ENCODE measurements at places on chromosomes 12 and 14.

GRCh38 chr14:22598896-22599244, 770 bp downstream of the ABHD4 start:
- DNase-seq: peak; percentile 48

DNA sequence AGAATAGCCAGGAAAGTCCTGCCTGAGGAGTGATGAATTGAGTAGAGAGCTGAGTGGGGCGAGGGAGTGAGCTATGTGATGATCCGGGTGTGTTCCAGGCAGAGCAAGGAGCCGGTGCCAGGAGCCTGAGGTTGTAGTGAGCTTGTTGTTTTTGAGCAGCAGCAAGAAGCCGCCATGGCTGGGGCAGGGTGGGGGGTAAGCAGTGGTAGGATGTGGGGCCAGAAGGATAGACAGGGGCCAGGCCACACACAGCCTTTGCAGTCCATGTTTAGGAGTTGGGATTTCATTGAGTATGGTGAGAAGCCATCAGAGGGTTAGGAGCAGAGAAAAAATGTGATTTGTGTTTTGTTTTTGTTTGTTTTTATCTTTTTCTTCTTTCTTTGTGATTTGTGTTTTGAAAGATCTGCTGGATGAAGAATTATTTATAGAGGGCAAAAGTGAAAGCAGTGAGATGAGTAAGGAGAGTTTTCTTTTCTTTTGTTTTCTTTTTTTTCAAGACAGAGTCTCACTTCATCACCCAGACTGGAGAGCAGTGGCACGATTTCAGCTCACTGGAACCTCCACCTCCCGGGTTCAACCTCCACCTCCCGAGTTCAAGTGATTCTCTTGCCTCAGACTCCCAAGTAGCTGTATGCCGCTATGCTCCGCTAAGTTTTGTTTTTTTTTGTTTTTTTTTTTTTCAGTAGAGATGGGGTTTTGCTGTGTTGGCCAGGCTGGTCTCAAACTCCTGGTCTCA, 92.3 kb upstream of the BCAT1 start:
- DNase-seq: no peak

DNA sequence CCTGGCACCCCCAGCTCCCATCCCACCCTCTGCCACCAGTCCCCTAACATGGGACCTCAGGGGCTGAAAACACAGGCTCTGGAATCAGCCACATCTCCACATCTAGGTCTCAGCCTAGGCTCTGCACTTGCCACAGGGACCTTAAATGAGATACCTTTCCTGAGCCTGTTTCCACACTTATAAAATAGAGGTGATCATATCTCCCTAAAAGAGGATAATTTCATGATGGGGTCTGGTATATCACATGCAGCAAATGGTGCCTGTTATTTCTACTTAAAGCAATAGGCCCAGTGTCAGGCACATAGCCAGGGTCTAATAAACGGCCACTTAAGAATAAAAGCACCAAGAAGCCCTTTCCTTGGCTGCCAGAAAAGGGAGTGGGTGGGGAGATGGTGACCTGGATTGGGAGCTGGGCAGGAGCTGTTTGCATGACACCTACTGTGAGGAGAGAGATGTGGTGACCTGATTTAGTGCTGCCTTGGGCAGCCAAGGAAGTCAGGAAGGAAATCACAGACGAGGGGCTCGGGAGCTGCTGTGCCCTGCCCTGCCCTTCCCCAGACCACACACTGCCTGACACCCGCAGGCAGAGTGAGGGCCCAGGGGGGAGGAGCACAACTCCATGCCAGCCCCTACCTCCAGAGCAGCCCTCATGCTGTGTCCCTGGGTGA, 71.2 kb downstream of the IRF2BPL start:
- no peak for DNase-seq

DNA sequence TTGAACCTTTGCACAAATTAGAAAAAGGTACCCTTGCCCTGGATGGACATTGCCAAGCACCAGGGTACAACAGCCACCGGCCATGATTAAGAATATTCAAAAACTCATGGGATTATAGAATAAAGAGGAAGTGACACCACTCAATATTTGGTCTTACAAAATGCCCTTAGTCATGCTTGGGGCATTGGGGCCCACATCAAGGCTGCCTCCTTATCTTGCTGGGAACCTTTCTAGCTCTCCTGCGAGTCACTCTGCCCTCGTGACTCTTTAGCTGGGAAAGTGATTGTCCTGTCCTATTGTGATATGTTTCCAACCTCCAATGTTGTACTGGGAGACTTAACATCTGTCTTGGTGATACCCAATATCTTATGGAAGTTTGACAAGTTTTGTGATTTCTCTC, 57.8 kb downstream of the GTF2A1 start:
- DNase-seq: peak; percentile 70

- DNase-seq: peak; percentile 70
Measured at GRCh38 chr14:56004786-56005185, 113.4 kb upstream of the PELI2 start.

- no peak for DNase-seq
Measured at GRCh38 chr12:54926246-54926645, 58.3 kb downstream of the TESPA1 start.

DNA sequence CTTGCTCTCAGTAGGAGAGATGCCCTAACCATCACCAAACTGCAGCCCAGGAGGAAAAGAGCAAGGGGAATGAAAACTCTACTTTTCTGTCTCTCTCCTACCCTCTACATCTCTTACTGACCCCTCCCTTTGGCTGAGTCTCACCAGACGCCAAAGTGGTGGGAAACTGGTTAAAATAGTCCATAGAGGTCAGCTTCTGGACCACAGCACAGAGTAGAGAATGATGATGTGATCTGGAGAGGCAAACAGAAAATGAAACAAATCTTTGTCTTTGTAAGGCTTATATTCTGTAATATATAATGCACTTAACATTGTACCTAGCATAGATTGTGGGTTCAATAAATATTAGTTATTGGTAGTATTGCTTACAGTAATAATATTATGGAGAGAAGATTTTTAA, 81.0 kb upstream of the GARIN2 start:
- DNase-seq: no peak

- DNase-seq: peak; percentile 77
Measured at GRCh38 chr12:107372229-107372658, 278.9 kb upstream of the CRY1 start.

- no peak for DNase-seq
Measured at GRCh38 chr12:26273811-26274210, 78.4 kb downstream of the SSPN start.

- DNase-seq: no peak
Measured at GRCh38 chr12:104593482-104593881, 136.7 kb downstream of the CHST11 start.

DNA sequence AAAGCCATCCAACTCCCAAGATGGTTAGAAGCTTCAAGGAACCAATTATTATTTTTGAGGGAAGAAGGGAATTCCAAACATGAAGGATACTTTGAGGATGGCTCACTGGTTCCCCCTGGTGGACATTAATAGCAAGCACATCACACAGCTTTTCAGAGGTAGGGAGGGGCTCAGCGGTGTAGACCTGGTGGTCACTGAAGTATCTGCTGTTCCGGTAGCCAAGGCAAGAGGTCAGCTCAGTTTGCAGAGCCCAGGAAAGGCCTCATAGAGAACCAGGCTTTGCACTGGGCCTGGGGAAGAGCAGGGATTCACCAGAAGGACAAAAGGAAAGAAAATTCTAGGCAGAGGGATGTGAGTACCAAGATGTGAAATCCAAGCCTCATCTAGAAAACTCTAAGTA, 118.7 kb downstream of the KSR2 start:
- peak; percentile 26 for DNase-seq

GRCh38 chr14:34363733-34364134, 98.3 kb downstream of the SPTSSA start:
- DNase-seq: no peak

DNA sequence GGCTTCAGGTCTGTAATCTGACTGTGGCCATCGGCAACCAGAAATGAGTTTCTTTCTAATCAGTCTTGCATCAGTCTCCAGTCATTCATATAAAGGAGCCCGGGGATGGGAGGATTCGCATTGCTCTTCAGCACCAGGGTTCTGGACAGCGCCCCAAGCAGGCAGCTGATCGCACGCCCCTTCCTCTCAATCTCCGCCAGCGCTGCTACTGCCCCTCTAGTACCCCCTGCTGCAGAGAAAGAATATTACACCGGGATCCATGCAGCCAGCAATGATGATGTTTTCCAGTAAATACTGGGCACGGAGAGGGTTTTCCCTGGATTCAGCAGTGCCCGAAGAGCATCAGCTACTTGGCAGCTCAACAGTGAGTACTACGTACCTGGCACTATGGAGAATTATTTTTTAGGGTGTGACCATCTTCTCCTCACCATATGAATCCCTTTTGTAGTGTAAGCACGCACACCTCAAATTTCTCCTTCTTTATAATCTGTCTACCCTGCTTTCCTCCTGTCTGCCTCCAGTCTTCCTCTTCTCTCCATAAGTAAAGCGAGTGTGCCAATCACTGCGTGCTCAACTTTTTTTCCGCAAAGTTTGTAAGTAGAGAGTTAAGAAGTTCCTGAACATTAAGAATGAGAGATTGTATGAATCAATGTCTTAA, at the start of gene TPH2:
Gene TPH2 (plus strand): TSS at position 118 of the 658 bp plus-strand sequence. CDS start 142 bp downstream, at position 260.
- no peak for DNase-seq

GRCh38 chr12:33795536-33795935, 226.8 kb upstream of the ALG10 start:
- DNase-seq: no peak
